ENCODE measurements at places on chromosomes 2 and 18.

- no peak for DNase-seq
Observed at GRCh38 chr18:78126106-78126505, 853.5 kb upstream of the SALL3 start.

DNA sequence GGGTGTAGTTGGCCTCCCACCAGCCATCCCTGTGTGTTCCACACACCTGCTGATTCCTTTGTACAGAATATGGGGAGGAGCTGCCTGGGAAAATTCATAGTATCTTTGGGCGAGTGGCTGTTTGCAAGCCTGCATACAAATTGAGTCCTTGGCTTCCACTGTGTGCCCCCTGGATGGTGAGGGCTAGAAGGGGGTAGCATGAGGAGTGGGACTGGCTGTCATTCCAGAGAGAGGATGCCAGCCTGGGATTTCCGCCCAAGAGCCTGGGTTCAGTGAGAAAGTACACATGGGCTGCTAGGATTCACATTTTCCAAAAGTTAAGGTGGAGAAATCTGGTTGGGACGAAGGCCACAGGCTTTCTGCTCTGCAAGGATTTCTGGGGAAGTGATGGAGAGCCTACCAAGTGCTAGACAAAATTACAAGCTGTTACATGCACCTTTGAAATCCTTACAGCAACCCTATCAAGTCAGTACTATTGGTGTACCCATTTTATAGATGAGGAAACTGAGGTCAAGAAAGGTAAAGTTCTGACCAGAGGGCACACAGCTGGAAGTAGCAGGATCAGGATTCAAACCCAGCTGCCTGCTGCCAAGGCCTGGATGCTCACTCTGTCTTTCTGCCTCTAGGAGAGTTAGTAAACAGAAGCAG, 606 bp upstream of the TOGARAM2 start:
- no peak for DNase-seq

GRCh38 chr2:1553671-1554295, 140.5 kb downstream of the TPO start:
- peak; percentile 80 for DNase-seq

- peak; percentile 87 for DNase-seq
Observed at GRCh38 chr2:64359892-64360657, 93.9 kb upstream of the LGALSL start.

DNA sequence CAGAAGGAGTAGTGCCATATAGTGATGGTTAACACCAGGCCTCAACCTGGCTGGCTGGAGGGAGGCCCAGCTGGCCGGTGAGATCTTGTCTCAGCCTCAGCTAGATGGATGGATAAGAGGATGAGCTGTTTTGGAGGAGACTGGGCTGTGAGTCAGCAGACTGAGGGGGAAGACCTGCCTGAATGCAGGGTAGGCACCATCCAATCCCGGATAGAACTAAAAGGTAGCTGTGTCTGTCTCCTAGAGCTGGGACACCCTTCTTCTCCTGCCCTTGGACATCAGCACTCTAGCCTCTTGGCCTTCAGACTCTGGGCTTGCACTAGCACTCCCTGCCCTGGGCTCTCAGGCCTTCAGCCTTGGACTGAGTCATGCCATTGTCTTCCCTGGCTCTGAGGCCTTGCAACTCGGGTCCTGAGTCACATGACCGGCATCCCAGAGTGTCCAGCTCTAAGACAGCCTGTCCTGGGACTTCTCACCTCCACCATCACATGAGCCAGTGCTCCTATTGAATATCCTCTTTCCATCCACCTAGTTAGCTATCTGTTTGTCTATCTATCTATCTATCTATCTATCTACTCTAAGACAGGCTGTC, 131.3 kb downstream of the TPO start:
- DNase-seq: peak; percentile 42

GRCh38 chr18:55224086-55224625, 264.9 kb upstream of the CCDC68 start:
- DNase-seq: peak; percentile 52

DNA sequence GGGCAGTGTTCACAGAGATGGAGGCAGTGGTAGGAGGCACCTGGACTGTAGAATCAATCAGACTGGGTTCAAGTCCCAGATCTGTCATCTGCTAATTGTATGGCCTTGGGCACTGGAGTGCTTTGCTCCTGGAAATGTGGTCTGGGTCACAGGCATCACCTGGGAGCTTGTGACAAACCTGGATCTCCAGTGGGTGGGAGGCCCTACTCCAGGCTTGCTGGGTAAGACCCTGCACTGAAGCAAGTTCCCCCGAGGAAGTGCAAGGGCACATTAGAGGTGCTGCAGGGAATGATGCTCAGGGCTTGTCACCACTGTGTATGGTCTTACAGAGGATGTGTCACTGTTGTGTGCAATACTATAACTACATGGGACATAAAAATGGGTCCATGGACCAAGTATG, 220.5 kb upstream of the ID2 start:
- no peak for DNase-seq

DNA sequence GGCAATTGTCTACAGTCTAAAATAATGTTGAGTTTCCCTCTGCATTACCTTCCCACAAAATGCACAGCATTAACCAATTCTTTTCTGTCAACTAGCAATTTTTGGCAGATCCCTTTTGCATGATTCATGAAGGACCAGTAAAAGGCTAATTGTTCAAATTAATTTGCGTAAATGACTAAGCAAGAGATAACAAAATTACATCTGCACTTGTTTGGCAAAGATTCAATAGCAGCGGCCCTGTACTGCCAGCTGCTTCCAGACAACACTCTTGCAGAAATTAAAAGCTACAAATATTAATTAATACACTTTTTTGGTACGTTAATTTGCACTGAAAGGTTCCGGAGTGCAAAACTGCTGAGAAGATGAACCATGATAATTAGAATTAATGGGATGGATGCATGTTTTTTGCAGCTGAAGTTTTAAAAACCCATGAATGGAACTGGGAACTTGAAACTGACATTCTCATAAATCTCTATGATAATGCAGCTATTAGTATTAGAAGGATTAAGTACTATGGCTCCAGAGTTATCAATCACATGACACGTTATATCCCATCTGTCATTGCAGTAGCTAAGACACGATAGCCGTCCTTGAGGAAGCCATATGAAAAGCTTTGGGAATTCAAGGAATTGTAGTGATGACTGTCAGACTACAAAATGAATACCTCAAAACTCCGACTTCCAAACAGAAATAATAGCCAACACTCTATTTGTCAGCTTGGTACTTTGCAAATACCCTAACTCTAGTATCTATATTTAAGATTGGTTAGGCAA, 1268.3 kb upstream of the ACVR2A start:
- no peak for DNase-seq

DNA sequence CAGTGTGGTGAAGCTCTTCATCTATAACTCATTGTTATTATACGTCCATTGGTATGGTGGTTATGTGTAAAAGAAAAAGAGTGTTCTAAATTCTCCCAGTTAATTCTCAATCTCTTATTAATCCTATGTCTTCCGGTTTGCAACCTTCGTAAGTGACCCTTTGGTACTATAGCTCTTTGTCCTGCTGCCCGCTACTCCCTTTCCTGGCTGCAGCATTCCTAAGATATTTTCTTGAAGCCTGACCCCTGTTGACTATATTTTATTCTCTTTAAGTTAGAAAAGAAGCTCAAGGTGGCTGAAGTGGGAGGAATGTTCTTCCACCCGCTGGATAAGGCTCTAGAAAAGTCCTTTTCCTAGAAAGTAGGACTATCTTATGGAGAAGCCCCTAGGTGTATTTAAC, 684.8 kb downstream of the SOCS6 start:
- DNase-seq: no peak

DNA sequence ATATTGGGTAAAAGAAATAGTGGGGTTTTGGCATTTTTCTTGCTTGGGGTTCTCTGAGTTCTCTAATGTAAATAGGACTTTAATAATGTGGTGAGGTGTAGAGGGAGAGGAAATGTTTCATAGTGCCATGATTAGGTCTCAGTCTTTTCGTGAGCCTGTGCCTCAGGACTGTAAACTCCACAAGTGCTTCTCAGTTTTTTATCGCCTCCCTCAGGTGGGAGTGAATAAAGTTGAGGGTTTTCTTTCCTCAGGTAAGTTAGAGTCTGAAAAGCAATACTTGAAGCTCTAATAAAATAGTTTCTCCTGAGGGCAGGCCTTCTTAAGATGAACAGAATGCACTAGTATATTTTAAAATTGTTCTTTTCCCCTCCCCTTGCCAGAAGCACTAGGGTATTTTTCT, 243.1 kb upstream of the SETBP1 start:
- no peak for DNase-seq

DNA sequence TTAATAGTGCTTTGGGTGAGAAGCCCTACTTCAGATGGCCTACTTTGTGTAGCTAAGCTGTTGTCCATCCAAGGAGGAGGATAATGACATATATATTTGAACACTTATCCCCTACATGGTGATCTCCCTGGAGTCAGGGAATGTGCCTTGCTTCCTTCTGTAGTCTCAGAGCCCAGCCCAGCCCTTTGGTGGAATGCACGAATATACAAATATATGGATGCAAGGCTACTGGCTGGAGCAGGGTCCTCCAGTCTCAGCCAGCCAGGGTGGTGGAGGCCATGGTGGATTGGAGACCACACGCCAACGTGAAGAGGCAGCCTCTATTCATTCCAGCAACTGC, 150.6 kb upstream of the RIOK3 start:
- DNase-seq: no peak

GRCh38 chr2:169480079-169480465, 778 bp downstream of the BBS5 start:
- peak; percentile 42 for DNase-seq

GRCh38 chr2:238720232-238720672, 127.6 kb upstream of the TWIST2 start:
- DNase-seq: peak; percentile 29

DNA sequence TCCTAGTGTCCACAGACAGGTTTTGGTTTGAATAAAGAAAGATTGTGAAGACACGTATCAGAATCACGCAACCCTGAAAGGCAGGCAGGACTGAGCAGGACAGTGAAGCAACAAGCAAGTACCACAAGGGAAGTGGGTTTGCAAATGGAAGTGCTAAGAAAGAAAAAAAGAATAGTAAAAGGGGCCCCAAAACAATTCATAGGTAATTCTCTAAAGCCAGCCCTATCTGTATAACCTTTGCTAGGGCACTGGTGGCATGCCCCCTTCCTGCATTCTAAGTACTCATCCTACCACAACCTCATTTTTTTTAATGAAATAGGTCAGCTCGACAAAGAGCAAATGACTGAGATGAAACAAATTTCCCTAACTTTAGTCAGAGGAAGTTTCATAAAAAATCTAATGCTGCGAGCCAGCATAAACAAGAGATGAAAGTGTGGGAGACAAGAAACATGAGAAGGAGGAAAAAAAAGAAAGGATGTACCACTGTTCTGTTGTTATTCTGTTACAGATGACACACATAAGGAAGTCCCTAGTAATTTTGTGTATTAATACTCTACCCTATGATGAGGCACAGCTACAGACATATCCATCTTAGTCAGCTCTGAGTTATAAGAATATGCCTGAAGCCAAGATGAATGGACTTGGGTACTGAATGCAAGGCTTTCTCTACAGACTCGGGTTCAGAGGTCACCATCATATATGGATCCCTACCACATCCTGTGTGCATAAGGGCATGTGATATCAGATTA, 32.2 kb downstream of the IKZF2 start:
- peak; percentile 70 for DNase-seq

GRCh38 chr2:137168552-137168951, 403.2 kb downstream of the THSD7B start:
- DNase-seq: peak; percentile 13

DNA sequence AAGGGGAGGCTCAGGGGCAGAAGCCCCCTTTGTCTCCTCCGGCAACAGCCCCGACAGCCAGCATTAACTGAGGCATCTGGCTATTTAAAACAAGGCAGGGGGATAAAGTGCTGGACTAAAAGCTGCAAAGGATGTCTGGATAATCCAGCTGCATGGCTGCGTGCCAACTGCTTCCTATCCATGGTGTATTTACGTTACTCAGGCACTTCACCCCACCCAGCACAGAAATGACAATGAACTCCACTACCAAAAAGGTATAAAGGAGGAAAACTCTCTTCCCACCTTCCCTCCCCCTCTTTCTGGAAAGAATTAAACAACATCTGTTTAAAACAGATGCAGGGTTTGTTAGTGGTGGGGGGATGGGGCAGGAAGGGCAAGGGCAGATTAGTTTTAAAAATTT, 82.5 kb downstream of the SPRED2 start:
- DNase-seq: peak; percentile 78

DNA sequence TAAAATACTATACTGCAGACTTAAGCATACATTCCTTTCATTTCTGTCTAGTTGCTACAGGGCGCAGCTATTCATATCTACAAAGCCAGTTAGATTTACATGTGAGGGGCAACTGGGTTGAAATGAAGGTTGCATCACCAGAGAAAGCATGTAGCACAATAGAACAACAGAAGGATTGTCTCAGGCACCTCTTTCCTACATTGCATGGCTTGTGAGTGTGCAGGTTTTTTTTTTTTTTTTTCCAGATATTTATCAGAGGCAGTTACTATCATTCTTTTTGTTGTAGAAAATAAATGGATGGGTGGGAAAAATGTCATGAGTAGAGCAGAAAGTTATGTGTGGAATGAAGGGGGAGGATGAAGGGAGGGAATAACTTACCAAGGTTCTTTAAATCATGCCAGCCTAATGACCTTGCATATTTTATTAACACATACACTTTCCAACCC, 86.8 kb downstream of the ERBB4 start:
- DNase-seq: peak; percentile 72

- no peak for DNase-seq
Observed at GRCh38 chr18:56389190-56389589, 249.2 kb downstream of the TXNL1 start.

DNA sequence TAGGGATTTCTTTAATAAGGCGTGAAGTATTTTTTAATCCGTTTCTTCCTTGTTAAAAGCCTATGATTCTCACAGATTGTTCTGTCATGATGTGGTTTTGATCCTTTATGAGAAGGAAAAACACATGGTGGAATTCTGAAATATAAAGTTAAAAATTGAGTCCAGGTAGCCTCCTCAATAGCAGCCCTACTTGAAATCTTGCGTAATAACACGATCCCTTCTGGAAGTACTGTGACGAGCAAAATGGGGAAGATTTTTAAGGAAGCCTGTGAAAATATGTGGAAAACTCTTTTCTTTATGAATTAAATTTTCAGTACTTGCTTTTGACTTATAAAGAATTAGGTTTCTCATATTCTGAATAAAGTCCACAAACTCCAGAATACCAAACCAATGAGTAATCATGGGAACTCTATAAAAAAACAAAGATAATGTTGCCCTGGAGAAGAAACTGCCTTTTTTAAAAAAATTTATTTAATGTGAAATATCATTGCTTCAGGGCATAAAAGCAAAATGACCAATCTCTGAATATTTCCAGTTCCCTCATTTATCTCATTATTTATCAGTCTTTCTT, 476.4 kb upstream of the ZEB2 start:
- DNase-seq: peak; percentile 76

- DNase-seq: peak; percentile 69
Observed at GRCh38 chr18:48590678-48591077, 51.8 kb downstream of the CTIF start.

Data from adipocyte (in vitro differentiated cells).